ENCODE measurements at places on chromosomes 12 and 14.

- no peak for DNase-seq
Measured at GRCh38 chr14:59816941-59817340, 53.6 kb downstream of the RTN1 start.

DNA sequence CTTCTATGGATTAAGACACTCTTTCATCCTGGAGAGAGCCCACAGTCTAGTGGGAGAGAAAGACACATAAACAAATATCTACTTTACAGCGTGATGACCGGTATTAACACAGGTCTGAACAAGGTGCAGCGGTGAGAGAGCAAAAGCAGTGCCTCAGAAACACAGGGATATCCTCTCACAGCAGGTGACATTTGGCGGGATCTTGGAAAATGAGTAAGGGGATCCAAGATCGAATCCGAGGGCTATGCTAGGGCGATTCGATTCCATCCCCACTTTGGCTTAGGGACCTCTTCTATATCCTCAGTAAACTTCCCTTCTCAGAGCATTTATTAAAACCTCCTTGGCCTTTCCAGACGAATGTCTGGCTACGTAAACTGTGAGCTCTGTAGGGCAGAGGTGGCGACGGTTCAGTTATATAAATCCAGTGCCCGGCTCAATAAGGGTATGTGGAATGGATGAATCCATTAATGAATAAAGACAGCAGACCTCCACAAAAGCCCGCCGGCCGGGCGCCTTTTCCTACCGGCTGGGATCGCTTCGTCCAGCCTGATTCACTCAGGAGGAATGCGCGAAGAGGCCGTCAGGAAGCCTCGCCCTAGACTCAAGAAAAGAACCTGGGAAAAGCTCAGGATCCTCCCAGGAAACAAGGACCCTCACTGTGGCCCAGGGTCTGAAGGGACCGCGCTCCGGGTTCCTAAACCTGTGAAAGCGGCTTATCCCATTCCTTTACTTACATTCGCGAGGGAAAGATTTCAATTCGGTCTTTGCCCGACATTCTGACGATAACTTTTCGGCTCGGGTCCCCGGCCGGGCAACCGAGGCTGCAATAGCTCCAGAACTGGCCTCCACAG, 455 bp downstream of the ATP6V1D start:
- DNase-seq, result no peak

DNA sequence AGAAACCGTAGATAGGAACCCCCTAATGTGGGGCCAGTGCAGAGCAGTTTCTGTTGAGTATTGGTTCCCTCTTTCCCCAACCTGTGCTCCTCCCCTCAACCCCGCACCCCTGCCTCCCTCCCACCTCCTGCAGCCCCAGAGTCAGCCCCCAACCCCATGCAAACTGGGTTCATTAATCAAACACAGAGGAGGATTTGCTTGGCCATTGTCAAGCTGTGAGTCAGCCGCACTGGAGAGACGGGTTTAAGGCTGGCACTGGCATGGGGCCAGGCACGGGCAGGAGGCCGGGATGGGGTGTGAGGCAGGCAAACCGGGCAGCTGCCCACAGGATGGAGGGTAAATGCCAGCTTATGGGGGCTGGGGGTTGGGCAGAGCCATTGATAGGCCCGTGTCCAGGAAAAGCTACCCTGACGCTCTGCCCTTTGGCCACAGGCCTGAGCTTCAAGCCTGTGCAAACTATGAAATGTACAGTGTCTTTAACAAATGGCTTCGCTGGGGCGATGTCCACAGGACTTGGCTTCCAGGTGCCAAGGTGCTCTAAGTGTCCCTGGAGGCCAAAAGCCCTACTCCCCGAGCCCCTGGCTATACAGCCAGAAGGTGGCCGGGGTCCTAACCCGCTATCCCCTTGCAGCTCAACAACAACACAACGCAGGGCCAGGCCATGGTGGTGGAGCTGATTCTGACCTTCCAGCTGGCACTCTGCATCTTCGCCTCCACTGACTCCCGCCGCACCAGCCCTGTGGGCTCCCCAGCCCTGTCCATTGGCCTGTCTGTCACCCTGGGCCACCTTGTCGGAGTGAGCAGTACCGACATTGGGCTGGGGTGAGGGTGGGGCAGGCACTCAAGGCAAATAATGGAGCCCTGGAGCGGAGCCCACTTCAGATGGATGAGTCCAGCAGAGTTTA, 1.4 kb downstream of the AQP5 start:
- no peak for DNase-seq

DNA sequence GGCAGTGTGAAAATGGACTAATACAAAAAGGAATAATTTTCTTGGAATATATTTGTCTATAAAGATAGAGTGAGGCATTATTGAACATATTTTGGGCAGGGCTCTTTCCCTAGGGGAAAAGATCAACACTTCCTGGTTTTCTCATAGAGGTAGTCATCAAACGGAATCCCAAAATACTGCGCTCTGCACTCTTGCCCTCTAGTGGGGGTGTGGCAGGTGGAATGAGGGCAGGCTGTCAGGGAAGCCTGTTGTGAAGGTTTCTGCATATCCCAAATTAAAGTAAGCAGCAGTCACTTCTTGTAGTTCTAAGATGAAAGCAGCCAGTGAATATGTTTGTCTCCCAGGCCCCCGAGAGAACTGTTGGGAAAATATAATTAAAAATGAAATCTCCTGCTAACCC, 666.8 kb upstream of the TMEM132C start:
- no peak for DNase-seq

DNA sequence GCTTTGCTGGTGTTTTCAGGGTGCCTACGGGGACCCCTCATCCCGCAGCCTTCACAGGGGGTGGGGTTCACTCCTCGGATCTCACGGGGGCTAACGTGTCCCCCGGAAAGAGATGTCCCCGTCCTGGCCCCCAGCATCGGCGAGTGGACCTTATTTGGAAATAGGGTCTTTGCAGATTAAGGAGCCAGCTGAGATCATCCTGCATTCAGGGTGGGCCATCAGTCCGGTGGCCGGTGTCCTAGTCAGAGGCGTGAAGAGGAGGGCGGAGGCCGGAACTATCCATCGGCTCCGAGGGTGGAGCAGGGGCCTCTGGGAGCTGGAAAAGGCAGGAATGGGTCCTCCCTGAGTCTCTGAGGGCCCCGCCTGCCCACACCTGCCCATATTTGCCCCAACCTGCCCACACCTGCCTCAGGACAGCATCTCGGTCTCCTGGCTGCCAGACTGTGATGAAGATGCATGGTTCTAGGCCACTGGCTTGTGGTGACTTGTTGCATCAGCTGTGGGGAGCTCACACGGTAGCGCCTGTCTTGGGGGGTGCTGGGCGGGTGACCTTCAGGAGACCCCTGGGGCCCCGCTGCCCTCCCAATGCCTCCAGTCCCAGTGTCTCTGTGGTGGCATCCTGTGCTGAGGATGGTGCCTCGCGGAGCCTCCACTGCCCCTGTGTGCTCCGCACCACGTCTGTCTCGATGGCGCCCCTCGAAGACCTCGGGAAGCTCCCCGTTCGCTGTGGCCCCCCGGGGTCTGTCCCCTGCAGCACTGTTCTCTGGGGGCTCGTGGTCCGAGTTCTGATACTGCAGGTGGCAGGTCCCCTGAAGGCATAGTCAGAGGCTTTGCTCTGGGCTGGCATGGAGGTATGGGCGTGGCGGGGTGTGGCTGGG, 14.7 kb downstream of the NOC4L start:
- DNase-seq, result no peak

GRCh38 chr14:36508418-36509068, 11.5 kb downstream of the NKX2-1 start:
- no peak for DNase-seq

DNA sequence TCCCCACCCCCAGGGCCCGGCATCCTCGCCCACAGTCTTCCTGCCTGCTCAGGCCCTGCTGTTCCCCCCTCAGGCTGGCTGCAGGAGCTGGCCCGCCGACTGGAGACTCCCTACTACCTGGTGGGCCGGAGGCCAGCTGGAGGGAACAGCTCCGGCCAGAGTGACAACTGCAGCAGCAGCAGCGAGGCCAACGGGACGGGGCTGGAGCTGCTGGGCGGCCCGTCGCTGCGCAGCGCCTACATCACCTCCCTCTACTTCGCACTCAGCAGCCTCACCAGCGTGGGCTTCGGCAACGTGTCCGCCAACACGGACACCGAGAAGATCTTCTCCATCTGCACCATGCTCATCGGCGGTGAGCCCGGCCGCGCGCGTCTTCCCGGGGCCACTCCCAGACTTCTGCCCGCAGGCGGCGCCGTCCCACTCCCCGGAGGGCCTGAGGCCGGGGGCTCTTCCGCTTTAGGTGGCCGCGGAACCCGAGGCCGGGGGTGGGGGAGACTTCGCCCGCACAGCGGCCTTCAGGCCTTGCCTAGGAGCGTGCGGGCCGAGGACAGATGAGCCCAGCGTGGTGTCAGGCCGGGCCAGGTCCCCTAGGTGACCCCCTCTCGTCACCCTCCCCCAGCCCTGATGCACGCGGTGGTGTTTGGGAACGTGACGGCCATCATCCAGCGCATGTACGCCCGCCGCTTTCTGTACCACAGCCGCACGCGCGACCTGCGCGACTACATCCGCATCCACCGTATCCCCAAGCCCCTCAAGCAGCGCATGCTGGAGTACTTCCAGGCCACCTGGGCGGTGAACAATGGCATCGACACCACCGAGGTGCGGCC, 10.2 kb downstream of the KCNH3 start:
- DNase-seq, result no peak

- DNase-seq, result no peak
Measured at GRCh38 chr12:80551897-80552296, 107.9 kb downstream of the PTPRQ start.

GRCh38 chr12:58532855-58533608, 387.3 kb downstream of the LRIG3 start:
- DNase-seq, result no peak

GRCh38 chr12:94832780-94833681, 170.5 kb downstream of the NDUFA12 start:
- no peak for DNase-seq

GRCh38 chr12:31887109-31887811, 72.0 kb upstream of the RESF1 start:
- DNase-seq, result no peak

GRCh38 chr14:103568952-103569351, 6.2 kb downstream of the COA8 start:
- DNase-seq, result no peak

- no peak for DNase-seq
Measured at GRCh38 chr12:100708591-100708990, 86.0 kb upstream of the ANO4 start.

DNA sequence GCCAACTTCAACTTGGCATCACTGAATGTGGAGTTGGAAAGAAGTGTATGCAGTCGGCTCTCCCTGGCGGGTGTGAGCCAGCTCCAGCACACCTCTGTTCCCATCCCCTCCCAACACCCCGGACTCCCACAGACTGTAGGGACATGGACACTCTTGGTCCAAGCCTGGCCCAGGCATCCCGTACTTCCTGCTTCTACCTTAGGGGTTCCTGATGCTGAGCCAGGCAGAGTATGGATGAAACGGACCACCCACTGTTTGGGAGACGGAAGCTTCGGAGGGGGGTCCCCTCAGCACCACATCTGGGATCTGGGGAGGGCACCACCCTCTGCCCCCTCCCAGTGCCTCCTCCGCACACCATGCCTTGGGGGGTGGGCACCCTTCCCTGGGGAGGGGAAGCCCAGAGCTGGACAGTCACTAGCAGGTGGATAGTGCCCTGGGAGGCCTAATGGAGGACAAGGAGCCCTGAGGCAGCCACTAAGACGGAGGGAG, 62.0 kb downstream of the LGMN start:
- DNase-seq, result no peak

- DNase-seq, result no peak
Measured at GRCh38 chr14:83614956-83615355, 1915.0 kb upstream of the FLRT2 start.

GRCh38 chr14:57171903-57172302, 96.8 kb downstream of the EXOC5 start:
- no peak for DNase-seq

DNA sequence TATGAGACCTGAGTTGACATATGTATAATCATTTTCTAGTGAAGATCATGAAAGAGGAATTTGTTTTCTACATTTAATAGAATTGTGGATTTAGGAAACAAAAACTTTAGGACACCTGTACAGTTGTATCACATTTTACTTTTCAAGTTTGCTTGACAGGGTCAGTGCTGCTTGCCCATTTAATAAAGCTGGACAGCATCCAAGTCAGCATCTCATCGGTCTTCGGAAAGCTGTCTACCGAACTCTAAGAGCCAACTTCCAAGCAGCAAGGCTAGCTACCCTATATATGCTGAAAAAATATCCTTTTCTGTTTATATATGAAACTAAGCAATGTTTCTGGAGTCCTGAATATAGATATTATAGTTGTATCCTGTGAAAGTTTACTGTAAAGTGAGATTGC, 52.3 kb downstream of the VEZT start:
- DNase-seq, result no peak

DNA sequence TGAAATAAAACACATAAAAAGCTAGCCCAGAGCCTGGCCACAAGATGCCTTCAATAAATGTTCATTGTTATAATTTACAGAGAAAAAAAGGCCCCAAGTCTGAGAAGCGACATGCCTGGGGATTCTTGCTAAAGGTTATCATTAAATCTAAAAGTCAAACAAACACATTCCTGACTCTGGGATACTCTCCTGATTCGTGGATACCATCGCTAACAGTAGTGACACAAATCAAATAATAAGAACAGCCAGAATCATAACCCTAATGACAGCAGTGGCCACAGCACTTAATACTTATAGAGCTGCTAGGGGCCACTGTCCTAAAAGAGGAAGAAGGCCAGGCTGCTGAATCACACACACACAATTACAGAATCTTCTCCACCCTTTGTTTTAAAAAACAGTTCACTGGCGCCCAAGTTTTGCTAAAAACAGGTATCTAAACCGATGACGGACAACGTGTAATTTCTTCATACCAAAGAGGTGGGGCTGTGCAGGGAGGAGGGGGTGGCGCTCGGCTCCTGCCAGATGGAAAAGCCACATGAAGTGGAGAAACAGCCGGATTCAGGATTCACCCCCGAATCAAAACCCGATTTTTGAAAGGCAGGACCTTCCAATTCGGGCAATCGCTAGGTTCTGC, 1.2 kb downstream of the CLIP1 start:
- no peak for DNase-seq

GRCh38 chr14:59274991-59275391, 86.5 kb downstream of the DAAM1 start:
- DNase-seq, result no peak

DNA sequence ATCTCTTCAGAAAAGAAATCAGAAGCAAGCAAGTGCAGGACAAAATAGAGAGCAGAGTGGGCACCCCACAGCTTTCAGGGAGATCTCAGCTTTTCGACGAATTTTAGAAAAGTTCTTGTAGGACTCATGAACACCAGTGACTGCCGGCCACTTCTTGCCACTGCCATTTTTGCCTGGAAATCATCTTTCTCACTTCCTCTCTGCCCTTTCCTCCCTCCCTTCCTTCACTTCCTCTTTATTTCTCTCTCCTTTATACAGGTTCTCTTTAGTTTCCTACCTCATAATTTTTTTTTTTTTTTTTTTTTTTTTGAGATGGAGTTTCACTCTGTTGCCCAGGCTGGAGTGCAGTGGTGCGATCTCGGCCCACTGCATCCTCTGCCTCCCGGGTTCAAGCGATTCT, 185.6 kb downstream of the APAF1 start:
- DNase-seq, result no peak

GRCh38 chr12:25896981-25897380, 61.5 kb upstream of the RASSF8 start:
- no peak for DNase-seq

- no peak for DNase-seq
Measured at GRCh38 chr14:105974902-105975301, 448.5 kb downstream of the TMEM121 start.

Data from SHP77 (cell line).